ENCODE measurements at places on chromosomes 6 and 20.

DNA sequence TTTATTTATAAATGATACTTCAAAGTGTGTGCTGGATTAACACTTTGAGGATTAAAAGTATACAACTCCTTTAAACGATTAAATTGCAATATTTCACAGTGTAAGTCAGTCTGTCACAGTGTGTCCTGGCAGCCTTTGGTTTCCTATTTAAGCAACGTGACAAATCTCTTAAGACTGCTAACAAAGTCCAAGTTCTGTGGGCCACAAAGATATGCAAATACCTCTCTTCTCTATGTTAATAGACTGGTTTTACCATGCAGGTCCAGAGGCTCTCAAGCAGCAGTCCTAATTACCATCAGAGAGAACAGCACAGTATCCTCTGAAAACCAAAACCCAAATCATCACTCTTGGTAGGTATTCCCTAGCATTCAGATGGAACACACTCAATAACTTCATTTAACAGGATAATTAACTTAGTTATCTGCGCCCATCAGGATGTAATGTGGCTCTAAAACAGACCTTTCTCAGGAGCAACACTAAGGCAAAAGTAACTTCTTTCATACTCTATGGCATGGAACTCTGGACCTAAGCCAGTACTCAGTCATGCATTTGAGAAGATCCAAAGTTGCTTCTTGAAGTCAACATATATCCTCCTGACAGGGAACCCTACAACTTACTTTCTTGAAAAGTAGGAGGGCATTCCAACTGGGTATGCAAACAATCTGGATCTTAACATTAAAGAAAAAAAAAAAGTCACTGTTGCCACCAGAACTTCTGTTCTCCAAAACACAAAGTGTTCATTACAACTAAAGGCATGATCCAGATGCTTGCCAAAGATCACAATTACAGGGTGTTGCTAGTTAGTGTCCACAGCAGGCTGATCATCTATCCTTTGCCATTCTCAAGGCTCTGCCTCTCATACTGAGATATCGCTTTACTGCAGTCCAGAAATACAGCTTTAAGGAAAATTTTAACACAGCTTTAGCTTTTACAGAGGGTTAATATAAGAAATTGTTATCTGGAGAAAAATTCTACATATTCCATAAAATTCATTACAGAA lies 53.2 kb downstream of the MAN1A1 start:
- DNase-seq, result no peak

- DNase-seq, result no peak
Observed at GRCh38 chr6:39698789-39699188, 26.4 kb downstream of the KIF6 start.

DNA sequence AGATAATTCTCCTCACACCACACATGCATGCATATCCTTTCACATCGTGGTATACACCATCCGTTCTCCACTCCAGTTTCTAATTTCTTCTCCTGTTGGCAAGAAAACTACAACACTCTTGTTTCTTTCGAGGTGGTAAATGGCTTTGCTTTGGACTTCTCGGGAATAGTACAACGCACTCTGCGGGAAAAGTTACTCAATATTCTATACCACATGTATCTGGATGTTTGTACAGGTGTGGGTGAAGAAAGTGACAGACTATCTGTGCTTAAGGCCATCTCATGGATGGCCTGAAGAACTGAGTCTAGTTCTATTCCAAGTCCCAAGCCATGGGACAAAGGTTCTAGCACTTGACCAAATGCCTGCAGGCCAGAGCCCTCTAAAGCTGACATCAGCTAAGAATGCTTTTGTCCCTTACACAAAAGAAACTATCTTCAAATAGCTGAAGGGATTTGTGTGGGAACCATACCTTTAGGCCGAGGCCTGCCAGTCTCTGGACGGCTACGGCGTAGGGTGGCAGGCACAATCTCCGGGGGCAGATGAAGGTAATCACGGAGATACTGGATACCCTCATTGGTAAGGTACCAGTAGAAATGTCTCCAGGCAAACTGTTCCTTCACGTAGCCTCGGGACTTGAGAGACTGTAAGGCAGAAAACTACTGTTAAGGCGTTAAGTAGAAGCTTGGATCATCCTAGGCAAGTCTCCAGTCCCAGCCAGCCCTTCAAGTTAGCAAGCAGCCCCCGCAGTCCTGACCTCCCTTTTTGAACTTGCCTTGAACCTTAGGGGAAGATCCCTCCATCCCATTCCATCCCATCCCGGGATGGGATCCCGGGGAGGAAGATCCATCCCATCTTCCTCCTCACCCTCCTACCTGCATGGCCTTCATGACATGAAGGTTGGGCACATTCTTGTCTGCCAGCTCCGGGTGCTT lies 1.4 kb downstream of the RPS10 start:
- DNase-seq, result no peak

- no peak for DNase-seq
Observed at GRCh38 chr6:13478525-13478966, 8.9 kb downstream of the GFOD1 start.

GRCh38 chr6:53433261-53433950 lies 84.7 kb upstream of the ELOVL5 start:
- no peak for DNase-seq

DNA sequence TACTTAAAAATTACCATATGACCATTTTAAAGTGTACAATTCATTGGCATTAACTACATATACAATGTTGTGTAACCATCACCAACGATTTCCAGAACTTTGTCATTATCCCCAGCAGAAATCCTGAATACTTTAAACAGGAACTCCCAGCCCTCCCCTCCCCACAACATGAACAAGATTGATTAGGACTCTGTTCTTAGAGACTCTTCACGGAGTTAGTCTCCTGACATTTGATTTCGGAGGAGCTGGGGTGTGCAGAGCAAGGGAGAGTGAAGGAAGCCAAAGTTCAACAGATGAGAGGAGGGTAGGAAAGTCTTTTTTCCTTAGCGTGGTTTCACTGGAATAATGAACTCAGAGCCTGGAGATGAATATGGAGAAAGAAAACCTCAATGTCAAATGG lies 17.2 kb upstream of the QKI start:
- no peak for DNase-seq

GRCh38 chr6:54646069-54646950 lies 200.3 kb upstream of the FAM83B start:
- peak; percentile 10 for DNase-seq

- DNase-seq, result no peak
Observed at GRCh38 chr6:129233458-129234134, 350.7 kb downstream of the LAMA2 start.

DNA sequence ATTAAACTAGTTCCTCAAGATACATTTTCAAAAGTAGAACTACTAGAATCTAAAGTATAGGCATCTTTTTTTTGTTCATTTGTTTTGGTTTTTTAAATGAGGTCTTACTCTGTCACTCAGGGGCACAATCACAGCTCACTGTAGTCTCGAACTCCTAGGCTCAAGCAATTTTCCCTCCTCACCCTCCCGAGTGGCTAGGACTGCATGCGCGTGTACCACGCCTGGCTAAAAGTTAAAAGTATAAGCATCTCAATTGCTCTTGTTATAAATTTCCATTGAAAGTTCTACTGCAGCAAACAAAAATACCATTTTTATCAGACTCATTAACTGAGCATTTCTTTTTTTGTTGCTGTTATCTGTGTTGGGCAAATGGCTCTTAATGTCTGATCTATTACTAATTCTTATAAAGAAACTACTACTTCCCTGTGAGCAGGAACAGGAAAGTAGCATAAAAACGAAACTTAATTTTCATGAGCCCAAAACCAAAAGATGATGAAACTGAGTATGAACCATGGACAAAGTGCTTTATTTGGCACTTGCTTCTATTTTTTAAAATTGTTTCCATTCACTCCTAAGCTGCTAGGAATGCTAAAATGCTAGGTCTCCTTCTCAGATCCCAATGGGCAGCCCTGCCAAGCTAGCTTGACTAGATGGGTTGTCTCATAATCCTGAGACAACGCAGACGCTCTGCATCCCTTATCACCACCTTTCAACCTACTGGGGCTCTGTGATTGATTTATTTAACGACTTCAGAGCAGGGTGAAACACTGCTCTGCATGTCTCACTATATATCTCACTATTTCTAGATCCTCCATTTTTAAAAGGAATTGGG lies 36.9 kb downstream of the TRPC4AP start:
- DNase-seq, result no peak

DNA sequence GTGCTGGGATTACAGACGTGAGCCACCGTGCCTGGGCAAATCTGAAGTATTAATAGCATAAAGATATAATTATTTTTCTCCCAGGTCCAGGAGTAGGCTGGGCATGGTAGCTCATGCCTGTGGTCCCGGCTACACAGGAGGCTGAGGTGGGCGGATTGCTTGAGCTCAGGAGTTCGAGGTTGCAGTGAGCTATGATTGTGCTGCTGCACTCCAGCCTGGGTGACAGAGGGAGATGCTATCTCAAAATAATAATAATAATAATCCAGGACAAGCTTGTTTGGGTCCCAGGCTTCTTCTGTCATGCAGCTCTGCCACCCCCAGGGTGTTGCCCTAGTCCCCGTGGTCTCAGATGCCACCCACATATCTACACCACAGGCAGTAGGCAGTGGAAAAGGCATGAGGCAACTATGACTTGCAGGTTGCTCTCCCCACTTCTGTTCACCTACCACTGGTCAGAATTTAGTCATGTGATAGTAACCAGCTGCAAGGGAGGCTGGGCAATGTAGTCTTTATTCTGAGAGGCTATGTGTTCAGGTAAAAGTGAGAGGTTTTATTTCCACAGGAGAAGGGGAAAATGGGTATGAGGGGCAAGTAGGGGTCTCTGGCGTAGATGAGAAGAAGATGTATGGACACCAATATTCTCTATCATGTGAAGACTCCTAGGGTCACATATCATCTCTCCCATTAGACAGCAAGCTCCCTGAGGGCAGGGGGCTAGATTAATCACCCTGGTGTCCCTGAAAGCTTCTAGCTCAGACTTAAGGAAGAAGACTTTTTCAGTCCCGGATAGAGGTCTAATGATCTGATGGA lies 25.7 kb downstream of the TCF15 start:
- no peak for DNase-seq

DNA sequence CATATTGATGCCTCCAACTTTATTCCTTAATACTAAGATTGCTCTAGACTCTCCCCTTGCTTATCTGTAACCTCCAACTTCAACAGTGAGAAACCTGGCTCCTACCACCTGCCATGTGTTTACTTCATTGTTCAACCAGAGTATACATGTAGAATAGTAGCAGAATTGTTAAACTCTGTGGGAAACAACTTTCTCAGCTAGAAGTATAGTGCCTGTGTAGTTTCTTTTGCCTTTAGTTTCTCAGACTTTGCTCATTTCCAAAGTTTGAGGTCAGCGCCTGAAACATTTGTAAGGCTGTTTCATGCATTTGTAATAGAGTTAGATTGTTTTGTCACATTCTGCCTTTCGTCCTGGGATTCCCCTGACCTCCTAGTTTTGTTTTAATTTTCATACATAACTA lies 34.9 kb upstream of the HECA start:
- DNase-seq, result no peak

- no peak for DNase-seq
Observed at GRCh38 chr6:154277629-154278017, 79.0 kb downstream of the IPCEF1 start.

GRCh38 chr20:33658929-33659328 lies 3.2 kb upstream of the C20orf144 start:
- no peak for DNase-seq

GRCh38 chr6:85026021-85026420 lies 261.6 kb upstream of the TBX18 start:
- no peak for DNase-seq

- no peak for DNase-seq
Observed at GRCh38 chr6:31005249-31006020, 4.8 kb upstream of the MUC22 start.

DNA sequence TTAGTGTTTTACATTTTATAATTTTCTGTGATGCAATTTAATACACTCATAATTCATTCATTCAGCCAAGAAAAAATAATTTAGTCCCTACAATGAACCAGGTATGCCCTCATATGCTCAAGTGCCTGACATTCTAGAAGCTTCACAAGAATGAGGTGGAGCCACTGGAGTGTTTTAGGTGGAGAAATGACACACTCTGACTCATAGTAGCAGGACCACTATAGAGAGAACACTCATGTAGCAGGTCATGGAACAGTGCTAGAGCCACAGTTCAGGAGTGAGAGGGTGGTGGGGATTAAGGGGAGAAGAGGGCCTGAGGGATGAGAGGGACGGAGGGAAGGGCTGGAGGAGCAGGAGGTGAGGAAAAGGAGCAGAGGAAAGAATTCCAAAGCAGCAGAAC lies 1.4 kb upstream of the HLA-G start:
- no peak for DNase-seq

DNA sequence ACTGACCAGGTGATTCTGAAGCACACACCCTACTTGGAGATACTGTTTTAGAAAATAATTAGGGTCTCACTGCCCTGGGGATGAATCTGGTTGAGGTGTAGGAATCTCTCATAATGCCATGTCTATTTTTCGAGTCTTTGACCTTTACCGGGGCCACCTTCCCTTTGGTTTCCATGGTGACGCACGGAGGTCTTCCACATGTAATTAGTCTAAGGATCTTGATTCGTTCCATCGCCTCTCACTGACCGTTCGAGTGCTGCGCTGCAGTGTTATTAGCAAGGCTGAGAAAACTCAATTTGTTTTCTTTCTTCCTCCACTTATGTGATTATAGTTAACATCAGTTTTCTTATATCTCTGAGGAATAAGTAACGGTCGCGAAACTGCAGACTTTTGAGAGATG lies 144.3 kb upstream of the SPACA1 start:
- no peak for DNase-seq

- DNase-seq, result no peak
Observed at GRCh38 chr20:2888224-2888955, 15.1 kb downstream of the PTPRA start.

GRCh38 chr6:42898891-42899361 lies 16.9 kb upstream of the PTCRA start:
- peak; percentile 85 for DNase-seq

- no peak for DNase-seq
Observed at GRCh38 chr20:44073675-44074071, 113.3 kb downstream of the JPH2 start.

DNA sequence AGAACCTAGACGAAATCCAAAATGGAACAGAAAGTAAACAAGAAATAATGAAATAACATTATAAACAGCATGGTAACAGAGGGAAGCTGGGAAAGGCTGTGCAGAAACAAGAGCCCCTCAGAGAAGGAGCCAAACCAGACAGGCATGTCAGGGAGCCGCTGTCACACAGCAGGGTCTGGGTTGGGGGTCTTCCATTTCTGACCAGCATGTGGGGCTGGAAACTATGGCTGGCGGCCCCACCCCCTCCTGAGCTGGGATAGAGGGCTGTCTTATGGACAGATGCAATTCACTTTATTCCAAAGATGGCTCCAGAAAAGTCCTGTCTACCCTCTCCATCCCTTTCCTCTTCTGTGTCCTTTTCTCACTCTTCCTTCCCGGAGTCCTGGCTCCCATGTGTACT lies 27.3 kb downstream of the C6orf89 start:
- DNase-seq, result no peak

GRCh38 chr6:25025919-25026301 lies 90.2 kb upstream of the RIPOR2 start:
- no peak for DNase-seq

- DNase-seq, result peak; percentile 59
Observed at GRCh38 chr20:34538671-34539123, 19.8 kb upstream of the MAP1LC3A start.

DNA sequence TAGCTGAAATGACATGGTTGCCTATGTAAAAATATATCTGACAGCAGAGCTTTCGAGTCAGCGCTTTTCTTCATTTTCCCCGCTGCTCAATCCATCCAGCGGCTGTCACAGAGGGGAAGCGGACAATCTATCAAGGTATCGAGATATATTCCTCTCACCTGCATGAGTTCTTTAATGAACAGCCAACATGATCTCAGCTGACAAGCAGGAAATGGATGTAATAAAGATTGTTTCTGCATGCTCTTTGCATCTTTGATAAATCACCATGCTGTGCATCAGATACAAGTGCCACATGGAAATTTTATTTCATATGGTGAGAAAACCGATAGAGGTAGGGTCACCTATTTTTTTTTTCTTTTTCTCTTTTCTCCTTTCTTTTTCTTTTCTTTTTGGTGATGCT lies 602.3 kb upstream of the MMS22L start:
- no peak for DNase-seq
